Ureter (tissue), 1 donor: ENCODE measurements at places on chromosomes 1 and 21. TPM values are rescaled to one million over a fixed set of nuclear protein-coding genes. Genes with fewer than 3 reads are reported as not detected.
A peak's percentile ranks its signal among the peaks of the same experiment; 100 is the strongest.

Gene OR6Y1
- total RNA-seq = not detected

DNA sequence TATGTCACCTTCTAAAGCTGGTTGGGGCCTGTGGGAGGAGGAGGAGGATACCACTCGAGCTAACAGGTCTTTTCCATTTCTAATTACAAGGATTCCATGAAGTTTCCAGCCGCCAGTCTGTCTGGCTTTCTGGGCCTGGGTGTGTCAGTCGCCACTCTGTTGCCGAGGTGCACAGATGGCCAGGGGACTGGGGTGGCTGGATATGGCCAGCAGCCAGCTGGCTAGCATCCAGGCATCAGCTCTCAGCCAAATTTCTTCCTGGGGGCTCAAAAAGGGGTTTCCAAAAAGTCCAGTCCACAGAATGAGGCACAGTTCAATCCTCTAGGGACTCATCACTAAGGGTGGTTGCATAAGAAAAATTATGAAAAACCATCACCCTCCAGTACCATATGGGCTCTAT, 32.4 kb downstream of the ITPKB start:
- DNase-seq = no peak

GRCh38 chr1:76336931-76337371, 262.4 kb downstream of the ST6GALNAC3 start:
- DNase-seq = peak; percentile 45

Gene TRIM67
- not detected for total RNA-seq

Gene CFAP45
- 1.6 TPM for total RNA-seq
